ENCODE measurements at places on chromosomes 12 and 14.

- no peak for DNase-seq
Measured at GRCh38 chr12:91990525-91990924, 155.1 kb downstream of the BTG1 start.

- peak; percentile 55 for DNase-seq
Measured at GRCh38 chr12:106919910-106920544, 35.7 kb upstream of the TMEM263 start.

DNA sequence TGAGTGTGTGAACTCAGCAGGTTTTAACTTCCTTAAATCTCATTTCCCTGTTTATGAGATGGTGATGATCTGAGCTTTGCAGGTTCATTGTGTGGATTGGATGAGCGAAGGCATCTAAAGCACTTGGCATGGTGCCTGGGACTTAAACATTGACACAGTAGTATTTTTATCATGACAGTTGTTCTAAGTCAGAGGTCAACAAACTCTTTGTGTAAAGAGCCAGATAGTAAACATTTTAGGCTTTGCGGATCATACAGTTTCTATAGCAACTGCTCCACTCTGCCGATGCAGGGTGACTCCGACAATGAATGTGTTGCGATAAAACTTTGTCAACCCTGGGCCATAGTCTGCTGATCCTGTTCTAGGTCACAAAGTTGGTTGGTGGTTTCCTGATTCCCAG is 25.2 kb downstream of the SLC24A4 start:
- DNase-seq = no peak

DNA sequence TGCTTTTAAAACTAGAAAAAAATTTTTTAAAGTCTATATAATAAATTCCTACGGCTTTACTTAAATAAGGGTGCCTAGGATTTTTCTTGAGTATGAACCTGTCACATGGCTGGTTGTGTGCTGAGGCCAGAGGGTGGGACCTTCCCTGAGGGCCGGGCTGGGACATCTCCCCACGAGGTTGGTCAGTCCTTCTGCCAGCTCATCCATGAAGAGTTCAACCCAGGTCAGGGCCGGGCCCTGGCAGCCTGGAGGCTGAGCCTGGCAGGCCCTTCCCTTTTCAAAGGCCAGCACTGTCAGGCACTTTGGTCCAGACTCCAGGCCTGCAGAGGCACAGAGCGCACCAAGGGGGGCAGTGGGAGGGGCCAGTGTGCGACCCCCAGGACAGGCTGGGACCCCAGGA is 31.7 kb downstream of the TNFAIP2 start:
- no peak for DNase-seq

GRCh38 chr12:15276088-15276698 is 46.1 kb upstream of the PTPRO start:
- peak; percentile 65 for DNase-seq

DNA sequence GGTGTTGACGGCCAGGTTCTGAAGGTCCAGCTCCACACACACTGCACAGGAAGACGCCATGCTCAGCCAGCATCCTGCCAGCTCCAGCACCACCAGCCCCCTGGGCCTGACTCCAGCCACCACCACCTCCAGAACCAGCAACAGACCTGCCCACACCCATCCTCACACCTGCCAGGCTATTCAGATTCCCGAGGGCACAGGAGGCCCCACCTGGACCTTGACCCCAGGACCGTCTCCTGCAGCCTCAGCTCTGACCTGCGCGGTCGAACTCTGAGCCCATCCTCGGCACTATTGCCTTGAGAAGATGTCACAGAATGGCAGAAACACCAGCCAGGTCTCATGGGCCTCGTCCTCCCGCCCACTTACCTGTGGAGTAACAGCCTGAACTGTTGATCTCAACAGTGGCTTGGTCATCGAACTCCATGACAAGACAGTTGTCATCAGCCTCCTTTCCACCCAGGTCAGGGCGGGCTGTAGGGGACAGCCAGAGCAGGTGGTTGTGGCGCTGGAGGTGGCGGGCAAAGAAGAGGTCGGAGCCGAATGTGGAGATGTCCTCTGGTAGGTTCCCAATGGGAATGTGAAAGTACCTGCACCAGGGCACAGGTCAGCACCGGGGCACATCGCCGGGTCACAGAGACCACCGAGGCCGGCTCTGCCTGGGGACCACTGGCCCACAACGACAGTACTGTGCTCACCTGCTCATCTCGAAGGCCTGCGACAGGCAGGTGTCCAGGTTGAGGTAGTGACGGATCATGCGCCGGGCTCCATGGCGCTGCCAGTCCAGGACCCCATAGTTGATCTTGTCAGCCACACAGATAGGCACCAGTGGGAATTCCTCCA is 23.5 kb downstream of the P2RX2 start:
- no peak for DNase-seq

GRCh38 chr12:84058136-84058535 is 854.5 kb downstream of the SLC6A15 start:
- peak; percentile 77 for DNase-seq

DNA sequence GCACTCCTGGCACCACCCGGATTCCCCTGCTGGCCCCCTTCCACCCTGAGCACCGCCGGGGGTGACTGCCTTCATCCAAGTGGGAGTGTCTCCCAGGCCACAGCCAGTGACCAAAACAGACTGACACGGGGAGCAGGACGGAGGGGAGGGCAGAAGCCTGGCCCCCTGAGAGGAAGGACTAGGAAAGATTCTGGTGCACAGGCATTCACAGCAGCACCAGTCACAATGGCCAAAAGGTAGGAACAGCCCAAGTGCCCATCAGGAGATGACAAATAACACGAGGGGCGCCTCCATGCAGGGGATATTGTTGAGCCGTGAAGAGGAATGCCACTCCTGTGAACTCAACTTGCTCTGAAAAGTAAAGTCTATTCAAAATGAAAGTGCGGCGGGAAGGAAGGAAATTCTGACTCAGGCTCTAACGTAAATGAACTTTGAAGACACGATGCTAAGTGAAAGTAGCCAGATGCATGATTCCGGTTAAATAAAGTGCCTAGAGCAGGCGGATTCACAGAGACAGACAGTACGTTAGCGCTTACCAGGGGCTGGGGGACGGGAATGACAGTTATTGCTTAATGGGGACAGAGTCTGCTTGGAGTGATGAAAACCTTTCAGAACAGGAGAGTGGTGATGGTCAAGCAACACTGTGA is 146.1 kb upstream of the NCOR2 start:
- no peak for DNase-seq

GRCh38 chr14:54443981-54444380 is 2.8 kb upstream of the CNIH1 start:
- no peak for DNase-seq

DNA sequence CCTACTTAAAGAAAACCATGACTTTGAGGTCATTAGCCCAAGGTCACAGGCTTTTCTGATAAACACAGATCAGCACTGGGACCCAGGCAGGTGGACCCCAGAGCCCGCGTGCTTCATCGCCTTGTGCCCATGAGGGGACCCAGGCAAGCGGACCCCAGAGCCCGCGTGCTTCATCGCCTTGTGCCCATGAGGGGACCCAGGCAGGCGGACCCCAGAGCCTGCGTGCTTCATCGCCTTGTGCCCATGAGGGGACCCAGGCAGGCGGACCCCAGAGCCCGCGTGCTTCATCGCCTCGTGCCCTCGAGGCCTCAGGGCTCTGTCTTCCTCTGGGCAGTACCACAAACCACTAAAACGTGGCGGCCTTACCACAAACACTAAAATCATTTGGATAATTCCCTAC is 31.7 kb downstream of the STX2 start:
- DNase-seq = no peak

DNA sequence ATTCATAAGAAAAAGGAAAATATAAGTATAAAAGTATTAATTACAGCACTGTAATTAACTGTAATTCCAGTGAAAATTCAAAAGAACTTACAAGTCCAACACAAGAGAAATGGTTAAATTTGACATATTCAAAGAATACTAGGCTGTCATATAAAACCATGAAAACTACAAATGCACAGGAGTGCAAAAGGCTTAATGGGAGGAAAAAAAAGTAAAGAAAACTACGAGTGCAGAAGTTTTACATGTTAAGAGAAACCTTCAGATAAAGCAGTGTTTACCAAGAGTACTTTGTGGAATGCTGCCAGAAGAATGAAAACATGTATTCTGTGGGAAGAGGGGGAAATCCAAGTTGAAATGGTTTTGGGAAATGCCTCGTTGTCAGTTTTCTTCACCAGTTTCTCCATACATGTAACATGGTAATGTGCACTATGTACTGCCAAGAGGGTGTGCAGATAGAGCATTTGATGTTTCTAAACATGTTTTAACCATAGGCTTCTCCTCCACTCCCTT is 9.1 kb downstream of the HEATR5A start:
- no peak for DNase-seq

DNA sequence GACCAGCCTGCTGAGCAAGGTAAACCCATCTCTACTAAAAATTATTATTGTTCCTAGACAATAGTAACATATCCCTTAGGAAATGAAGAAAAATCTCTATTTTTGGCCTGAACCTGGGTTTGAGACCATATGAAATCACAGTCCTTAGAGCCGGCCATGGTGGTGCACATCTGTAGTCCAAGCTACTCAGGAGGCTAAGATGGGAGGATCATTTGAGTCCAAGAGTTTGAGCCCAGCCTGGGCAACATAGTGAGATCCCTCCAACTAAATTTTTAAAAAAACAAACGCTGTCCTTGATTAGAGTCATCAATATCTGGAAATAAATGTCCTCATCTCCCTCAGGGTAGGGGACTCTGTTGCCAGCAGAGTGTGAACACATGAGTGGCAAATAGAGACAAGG is 34.6 kb downstream of the RPS29 start:
- no peak for DNase-seq

- DNase-seq = no peak
Measured at GRCh38 chr12:103181366-103182152, 224.1 kb downstream of the ASCL1 start.

DNA sequence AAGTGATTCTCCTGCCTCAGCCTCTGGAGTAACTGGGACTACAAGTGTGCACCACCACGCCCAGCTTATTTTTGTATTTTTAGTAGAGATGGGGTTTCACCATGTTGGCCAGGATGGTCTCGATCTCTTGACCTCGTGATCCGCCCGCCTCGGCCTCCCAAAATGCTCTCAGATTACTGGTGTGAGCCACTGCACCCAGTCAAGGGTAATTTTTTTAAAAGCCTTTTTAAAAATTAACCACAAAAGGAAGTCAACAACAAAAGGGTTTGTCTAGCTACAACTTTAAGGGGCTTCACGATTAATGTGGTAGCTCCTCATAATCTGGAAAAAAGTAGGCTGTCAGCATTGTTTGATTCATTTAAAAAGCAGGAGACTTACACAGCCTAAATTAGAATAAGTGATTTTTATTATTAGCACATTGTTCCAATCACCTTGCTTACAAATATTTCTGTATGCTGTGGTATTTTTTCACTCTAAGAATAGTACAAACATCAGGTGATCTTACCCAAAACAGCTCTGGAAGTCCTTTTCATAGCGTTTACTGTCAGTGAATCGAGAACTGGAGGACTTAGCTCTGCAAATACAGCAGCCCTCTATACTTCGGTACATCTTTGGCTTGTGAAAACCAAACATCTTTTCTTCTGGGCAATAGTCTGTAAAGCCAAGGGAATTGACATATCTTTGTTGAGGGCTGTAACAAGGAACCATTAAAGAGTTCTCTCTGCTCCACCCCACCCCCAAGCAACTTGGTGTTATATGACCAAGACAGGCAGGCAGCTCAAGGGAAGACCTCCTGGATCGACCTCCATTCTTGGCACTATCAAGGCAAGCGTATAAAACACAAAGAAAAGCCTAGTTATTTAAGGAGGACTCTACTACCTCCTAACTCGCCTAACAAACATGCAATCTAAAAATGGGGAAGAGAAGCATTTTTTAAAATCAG is 28.1 kb downstream of the SINHCAF start:
- DNase-seq = no peak

DNA sequence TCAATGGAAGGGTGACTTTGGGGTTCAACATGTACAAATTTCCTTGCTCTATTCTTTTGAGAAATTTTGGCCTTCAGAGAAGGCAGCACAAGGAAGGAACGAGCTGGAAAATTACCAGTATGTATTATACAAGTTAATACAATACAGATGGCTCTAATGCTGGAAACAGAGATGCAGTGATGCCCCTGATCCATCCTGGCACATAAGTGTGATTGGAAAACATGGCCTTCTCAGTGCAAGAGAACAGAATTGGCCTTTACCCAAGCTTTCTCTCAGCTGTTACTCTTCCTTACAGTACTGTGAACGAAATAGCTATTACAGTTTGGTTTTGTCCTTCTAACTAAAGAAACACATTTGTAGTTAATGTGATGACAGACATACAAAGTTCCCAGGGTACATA is 102.5 kb upstream of the GPHB5 start:
- no peak for DNase-seq

- DNase-seq = no peak
Measured at GRCh38 chr12:27505761-27506160, 18.2 kb upstream of the PPFIBP1 start.

GRCh38 chr14:99781091-99781490 is 12.1 kb upstream of the EML1 start:
- DNase-seq = no peak

DNA sequence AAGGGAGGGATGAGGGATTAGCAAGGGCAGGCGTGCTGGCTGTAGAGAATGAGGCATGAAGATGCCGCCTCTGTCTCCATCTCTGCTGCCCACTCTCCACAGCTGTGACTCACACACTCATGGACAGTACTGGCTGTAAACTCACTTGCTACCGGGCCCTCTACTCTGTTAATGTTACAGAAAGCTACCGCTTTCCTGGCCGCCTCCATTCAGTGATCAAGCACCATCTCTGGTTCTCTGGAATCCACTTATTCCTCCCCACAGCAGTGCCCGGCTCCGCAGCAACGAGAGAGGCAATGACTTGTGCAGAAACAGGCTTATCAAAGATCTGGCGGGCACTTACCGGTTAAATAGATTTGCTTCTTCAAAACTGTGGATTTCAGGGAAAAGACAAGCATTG is 34.8 kb downstream of the AMN start:
- DNase-seq = peak; percentile 18

GRCh38 chr14:91143862-91144261 is 30.0 kb downstream of the DGLUCY start:
- DNase-seq = no peak

DNA sequence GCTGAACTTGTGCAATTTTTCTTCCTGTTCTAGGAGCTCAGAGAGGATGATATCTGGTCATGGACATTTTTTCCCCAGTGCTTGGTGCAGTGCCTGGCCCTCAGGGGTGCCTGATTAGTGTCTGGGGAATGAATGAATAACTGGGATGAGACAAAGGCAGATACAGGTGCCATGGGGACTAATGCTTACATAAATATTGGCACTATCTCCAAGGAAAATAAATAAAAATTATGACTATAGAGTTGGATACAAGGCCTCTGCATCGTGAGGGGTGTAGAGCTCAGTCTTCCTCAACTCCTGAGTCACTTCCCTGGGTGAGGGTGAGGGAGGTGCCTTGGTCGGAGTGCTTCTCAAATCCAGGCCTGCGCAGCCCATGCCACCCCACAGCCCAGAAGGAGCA is 188.6 kb downstream of the KCNA5 start:
- no peak for DNase-seq

- no peak for DNase-seq
Measured at GRCh38 chr12:121814429-121815119, 10.8 kb downstream of the SETD1B start.

- DNase-seq = no peak
Measured at GRCh38 chr14:95463171-95463901, 53.1 kb downstream of the SYNE3 start.

Data from SK-N-DZ (cell line).